Activated CD4-positive, alpha-beta T cell treated with anti-CD3 and anti-CD28 coated beads, Interleukin-2, amount 50 U/mL, for 1 hour (primary cell): ENCODE measurements at places on chromosomes 2 and 18.

- DNase-seq, result no peak
These were observed 336.5 kb downstream of the CYP26B1 start for GRCh38 chr2:71811157-71811556.

DNA sequence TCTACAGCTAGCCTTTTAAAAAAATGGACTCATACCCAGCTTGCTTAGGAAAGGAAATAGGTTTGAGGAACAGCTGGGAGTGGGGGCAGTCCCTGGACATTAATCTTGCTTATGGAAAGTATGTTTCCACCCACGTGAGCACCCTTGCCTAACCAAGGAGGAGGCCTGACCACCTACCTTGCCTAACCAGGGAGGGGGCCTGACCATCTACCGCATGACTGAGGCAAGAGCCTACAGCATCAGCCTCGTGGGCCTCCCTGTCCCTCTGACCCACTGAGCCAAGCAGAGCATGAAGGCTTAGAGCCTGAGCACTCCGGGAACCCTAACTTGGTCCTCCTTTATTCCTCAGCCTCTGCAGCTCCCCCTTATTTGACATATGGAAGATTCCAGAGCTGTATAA, 20.2 kb downstream of the PRKAG3 start:
- DNase-seq, result no peak

DNA sequence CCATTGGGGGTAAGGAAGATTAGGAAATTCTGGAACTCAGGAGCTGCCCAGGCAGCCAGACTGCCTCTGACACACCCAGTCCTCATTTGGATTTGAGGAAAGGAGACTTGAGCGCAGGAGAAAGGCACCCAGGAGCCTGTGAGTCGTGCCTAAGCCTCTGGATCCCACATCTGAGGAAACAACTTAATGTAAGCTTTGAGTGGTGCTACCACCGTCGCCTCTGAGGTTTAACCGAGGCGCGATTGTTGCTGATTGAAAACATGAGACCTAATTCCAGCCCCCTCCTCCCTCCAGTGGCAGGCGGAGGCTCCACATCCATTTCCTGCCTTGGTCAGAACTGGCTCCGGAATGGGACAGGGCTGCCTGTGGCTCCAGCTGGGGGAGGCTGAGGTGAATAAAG, 176.7 kb upstream of the PKDCC start:
- no peak for DNase-seq

DNA sequence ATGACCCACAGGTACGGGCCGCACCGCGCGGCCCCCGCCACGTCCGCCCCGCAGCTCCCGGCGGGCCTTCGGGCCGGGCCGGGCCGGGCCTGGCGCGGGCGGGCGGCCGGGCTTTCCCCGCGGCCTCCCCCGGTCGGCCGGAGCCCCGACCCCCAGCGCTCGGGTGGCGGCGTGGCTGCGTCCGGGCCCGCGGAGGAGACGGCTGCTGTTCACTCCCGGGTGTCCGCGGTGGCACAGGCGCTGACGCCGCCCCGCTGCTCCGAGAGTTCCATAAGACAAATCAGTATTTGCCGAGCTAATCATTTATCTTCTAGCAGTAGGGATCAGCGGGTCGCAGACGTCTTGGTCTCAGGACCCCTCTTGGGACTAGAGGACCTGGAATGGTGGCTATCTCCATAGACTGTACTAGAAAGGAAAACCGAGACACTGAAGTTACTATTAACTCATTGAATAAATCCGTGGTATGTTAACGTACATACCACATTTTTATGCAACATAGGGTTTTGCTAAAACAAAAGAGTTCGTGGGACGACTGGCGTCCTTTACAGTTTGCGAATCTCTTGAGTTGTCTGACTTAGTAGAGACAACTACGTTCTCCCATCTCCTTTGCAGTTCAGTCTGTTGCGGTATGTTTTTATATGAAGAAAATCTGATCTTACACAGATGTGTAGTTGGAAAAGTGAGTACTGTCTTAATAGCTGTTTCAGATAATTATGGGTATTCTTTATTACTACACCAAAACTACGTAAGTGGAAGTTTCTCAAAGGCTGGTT, 500 bp downstream of the LIMS1 start:
- peak; percentile 32 for DNase-seq

DNA sequence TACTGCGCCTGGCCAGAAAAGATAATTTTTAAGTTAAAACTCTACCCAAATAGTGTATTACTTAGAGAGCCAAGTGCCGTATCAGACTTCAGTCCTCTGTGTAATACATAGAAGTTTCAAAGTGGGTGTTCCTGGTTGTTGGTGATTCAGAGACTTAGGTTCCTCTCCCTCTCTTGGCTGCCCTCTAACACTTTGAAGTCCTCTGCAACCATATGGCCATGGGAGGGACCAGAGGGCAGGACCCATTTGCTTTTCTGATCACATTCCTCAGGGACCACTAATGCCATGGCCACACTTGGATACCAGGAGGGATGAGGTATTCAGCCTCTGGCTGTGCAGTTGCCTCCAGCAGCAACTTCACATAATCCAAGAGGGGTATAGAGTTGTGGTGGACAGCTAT, 131.5 kb downstream of the CAPN13 start:
- no peak for DNase-seq

DNA sequence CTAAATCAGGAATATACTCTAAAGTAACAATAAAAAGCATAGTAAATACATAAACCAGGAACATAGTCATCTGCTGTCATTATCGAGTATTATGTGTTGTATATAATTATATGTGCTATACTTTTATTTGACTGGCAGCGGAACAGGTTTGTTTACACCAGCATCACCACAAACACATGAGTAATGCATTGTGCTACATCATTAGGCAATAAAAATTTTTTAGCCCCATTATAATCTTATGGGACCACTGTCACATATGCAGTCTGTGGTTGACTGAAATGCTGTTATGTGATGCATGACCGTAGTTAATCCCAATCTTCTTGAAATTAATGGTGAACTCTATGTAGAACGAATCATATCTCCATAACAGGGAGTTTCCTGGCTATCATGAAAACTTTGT, 136.7 kb upstream of the ZFP36L2 start:
- no peak for DNase-seq

DNA sequence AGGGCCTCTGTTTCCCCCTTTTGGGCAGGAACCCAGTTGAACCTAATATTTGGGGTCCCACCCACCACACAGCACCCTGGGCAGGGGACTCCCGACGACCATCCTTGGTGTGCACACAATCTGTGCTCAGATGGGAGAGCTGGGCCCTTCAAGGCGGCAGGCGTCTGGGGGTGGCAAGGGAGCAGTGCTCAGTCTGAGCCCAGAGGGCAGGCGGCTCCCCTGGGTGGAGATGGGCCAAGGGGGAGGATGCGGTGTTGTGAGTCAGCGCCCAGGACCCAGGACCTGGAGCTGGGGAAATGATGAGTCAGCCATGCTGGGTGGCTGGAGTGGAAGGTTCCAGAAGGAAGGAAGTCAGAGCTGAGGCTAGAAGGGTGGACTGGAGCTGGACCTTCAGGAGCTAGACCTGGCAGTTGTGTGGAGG, 3.8 kb downstream of the PROM2 start:
- DNase-seq, result no peak

DNA sequence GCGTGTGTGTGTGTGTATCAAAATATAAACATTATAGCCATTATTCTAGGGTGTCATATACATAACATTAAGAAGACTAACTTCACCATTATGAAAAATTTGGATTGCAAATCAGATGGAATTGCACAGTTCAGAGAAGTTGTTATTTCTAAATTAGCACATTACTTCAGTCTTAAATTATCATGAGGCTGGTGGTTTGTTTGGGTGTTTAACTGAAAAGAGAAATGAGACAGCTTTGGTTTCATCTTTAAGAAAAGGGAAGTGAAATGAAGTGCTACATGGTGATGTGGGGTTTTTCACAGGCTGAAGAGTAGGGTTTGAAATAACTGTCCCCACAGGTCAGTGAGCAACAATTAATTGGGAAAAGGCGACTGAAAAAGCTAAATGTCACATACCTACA, 161.2 kb upstream of the XIRP2 start:
- DNase-seq, result no peak

DNA sequence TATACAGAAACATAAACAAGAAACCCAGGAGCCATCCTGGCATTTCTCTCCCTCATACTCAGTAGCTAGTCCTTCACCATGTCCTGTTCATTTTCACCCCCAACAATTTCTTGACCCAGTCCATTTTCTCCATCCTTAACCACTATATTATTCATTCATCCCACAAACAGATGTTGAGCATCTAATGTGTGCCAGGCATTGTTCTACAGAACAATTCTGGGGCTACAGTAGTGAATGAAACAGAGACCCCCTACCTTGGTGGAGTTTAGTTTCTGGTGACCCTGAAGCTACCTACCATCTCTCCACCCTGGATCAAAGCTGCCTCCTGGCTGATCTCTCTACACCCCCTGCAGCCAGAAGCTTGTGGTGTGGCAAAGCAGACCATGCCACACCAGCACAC, 27.5 kb upstream of the BZW1 start:
- DNase-seq, result no peak
